ENCODE measurements at places on chromosomes 5 and 9.

GRCh38 chr5:14054111-14054854 lies 88.9 kb upstream of the TRIO start:
- DNase-seq = peak; percentile 31

- DNase-seq = no peak
Observed at GRCh38 chr9:116368680-116369079, 215.1 kb downstream of the PAPPA start.

DNA sequence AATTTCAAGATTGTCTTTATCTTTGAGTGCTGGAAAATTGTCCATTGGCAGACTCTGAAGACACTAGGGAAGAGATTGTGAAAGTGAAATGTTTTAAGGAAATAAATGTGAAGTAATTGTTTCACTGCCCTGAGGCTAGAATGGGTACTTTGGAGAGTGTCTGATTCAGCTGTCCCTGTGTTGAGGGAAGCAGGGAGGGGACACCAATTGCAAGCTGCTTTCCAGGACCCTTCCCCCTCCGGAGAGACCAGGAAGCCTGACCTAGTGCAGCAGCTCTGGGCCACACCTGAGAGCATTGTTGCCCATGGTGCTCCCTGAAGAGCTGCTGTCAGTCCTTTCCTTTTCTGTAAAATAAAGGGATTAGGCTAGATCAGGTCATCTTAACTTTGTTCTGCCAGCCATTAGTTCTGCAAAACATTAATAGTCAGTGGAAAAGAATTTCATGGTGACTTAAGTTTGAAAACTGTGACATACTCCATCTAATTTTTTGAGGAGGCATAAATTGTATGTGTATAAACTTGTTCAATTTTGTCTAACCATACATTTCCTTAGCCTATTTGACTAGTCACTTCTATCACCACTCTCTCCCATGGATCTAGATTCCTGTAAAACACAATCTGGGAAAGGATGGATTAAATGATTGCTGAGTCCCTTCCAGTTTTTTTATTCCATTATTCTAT lies 18.8 kb downstream of the MAP1B start:
- DNase-seq = no peak

- DNase-seq = no peak
Observed at GRCh38 chr9:116154334-116154975, 864 bp downstream of the PAPPA start.

DNA sequence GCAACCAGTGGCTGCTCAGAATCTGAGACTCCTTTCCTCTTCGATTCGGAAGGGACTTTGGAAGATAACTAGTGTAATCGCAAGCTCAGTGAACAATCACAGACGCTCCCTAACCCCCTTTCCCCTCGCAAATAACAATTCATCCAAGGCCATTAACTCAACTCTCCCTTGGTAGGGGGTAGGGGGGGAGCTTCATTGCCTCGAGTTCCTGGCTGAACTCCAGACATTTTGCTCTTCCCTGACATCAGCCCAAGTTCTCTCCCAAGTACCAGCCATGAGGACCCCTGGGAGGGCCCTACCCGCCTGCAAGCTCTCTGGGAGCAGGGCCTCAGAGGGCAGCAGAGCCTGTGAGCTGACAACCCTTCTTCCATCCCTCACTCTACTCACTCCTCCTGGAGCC lies 8.4 kb downstream of the FAM163B start:
- no peak for DNase-seq

- DNase-seq = no peak
Observed at GRCh38 chr5:135046661-135047346, 12.8 kb upstream of the PITX1 start.

- no peak for DNase-seq
Observed at GRCh38 chr9:136370037-136370436, 3.4 kb downstream of the CARD9 start.

GRCh38 chr5:930866-931265 lies 38.2 kb downstream of the TRIP13 start:
- no peak for DNase-seq

DNA sequence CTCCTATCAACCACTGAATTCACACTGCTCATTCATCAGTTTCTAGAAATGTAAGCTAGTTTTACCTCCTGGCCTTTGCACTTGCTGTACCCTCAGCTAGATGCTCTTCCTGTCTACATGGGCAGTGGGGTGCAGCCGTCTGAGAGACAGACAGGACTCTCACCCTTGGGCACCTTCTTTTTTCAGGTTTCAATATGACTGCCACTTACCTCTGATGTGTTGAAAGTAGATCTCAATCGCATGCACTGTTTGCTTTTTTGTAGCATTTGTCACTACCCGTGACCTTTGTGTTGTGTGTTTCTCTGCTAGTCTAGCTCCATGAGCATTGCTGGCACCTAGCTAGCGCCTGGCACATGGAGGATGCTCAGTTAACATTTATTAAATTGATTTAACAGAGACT lies 403.1 kb upstream of the TRPC7 start:
- DNase-seq = no peak

- DNase-seq = peak; percentile 0
Observed at GRCh38 chr5:11619339-11620024, 284.8 kb downstream of the CTNND2 start.

DNA sequence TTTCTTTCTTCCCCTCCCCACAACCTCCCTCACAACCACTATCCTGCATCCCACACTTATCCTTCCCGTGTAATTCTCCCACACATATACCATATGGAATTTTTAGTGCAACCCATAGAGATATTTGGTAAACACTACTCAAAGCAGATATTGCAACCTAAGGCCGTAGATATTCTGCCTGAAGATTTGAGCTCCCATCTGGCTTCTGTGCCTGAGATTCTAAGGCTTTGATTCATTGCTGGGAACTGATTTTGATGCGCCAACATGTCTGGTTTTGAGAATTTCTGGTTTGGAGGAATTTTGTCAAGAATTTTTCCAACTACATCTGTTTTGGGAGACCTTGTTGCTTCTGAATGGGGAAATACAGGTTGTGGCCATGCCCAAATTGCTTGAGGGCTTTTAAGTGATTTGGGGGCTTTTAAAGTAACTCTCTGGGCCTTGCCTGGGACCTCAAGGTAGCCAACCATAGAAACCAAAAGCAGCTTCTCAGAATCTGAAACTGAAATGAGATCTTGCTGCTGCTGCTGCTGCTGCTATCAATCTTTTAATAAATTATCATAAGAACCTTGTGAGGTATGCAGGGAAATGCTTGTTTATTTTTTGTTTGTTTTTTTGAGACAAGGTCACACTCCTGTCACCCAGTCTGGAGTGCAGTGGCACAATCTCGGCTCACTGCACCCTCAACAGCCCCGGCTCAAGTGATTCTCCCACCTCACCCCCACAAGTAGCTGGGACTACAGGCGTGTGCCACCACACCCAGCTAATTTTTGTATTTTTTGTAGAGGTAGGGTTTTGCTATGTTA lies 36.2 kb downstream of the PLAC8L1 start:
- no peak for DNase-seq

DNA sequence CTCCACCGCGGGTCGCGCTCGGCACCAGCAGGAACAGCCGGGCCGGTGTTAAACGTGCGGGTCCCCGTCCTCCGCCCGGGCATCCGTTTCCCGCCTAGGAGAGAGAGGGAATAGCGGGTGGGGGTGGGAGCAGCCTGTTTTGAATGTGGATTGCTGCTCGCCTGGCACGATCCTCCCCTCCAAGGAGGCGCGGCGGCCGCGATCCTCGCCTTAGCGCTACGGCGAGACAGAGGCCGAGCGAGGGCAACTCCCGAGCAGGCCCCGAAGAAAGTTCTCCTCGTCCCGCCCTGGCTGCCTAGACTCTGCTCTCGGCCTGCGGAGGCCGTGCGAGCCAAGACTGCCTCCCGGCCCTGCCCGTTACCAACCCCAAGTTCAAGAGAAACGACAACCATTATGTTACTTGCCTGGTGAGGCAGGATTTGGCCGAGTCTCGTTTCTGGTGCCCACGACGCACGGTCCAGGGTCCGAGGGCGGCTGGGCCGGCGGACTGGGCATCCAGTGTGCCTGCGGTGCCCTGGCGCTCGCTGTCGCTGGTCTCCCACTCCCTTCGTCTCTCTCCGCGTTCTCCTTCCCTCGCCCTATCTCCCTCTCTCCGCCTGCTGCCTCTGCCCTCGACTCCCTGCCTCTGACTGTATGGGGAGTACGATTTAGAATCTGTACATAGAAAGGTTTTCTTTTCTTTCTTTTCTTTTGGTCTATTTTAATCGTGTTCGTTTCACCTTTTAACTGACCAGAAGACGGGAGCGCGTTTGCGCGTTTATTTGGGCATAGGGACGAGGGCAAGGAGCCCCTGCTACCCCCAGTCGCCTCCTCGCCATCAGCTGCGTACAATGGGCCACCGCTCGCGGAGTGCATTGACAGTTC lies 724 bp downstream of the NR2F1-AS1 start:
- DNase-seq = peak; percentile 56

- DNase-seq = no peak
Observed at GRCh38 chr5:11385901-11386293, 518.3 kb downstream of the CTNND2 start.

DNA sequence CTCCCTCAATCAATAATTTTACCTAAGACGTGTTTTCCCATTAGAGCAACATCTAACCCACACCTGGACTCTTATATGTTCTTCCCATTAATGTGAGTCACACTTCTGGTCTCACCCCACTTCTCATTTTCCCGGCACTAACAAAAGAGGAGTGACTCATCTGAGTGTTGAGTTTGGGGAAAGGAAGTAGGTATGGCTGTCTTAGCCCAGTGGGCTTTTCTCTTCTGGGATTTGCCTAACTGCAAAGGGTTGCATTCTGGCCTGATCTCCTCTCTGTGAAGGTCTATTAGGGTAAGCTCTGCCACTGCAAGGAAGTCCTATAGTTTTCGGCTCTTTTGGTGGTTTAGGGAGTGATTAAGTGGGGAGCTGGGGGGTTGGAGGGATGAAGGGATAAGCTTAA lies 195.6 kb downstream of the KIAA0825 start:
- peak; percentile 54 for DNase-seq

GRCh38 chr9:87706066-87706739 lies 19.7 kb upstream of the CTSL start:
- no peak for DNase-seq

DNA sequence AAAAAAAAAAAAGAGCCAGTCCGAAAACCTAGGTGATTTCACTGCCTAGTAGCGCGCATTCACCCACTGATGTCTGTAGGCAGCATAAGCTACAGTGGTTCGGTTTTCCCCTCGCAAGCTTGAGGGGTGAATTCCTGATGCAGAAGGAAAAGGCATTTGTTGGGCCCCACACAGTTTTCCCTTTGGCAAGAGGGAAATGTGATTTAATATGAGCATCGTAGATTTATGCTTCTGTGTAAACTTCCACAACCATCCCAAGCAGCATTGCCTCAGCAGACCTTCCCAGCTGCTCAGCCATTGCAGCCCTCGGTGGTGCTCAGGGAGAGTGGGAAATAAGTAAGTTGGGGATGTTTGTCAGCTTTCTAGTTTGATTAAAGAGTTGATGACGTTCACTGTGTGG lies 231.5 kb upstream of the PPP1R2B start:
- DNase-seq = no peak

DNA sequence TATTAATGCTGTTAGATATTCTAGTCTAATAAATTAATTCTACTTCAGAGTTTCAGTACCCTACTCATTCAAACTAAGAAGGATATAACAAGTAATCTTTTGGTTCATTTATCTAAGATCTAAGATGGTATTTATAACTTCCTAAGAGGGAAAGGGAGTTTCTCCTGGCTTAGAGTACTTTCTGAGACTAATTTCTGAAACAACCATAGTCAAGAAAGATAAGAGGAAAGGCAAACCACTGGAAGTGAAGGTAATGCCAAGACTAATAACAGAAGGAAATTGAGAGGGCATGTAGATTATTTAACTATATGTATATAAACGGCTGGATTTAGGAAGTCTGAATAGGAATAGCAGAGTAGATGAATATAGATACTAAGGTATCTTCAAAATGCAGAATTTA lies 112.4 kb upstream of the ACOT12 start:
- DNase-seq = no peak

DNA sequence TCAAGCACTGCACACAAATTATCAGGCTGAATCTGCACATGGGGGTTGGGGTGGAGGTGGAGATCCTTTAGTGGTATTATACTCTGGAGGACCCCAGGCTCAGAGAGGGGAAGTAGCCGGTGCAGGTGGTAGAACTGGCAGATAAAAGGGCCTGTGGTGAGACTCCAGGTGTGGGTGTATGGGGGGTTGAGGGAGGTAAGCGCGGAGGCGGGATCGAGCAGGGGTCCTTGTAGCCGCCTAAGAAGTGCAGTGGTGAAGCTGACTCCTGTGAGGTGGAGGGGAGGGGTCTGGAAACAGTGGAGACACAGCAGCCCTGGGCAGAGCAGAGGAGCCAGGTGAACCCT lies 841 bp downstream of the ACSL6 start:
- DNase-seq = no peak

- DNase-seq = no peak
Observed at GRCh38 chr5:79922626-79923025, 68.4 kb downstream of the MTX3 start.

DNA sequence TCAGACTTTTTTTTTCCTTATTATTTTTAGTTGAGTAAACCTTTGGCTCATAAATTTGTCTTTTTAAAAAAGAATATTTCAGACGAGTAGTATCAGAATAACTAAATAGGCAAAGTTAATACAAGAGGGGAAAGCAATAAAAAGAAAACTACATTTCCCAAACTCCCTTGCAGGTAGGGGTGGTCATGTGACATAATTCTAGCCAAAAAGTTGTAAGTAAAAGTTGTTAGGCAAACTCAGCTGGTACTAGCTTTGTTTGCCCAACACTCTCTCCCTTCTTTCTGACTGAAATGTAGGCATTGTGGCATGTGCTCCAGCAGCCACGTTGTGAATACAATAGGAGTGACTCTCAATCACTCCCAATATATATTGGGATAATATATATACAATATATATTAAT lies 20.9 kb downstream of the GIN1 start:
- peak; percentile 13 for DNase-seq

DNA sequence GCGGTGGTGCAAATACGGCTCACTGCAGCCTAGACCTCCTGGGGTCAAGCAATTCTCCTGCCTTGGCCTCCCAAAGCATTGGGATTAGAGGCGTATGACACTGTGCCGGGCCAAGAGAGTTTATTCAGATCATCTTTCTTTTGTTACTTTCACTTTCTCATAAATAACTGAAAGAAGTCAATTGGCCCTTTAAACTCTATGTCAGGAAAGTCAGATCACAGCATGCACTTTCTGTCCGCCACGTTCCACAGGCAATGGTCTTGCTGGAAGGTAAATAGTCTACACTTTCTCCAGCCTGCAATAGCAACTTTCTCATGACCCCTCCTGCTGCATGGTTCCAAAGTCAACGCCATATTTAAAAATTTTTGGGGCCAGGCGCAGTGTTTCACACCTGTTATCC lies 6.5 kb upstream of the ARRDC1 start:
- DNase-seq = no peak

GRCh38 chr9:14106699-14107098 lies 207.2 kb downstream of the NFIB start:
- DNase-seq = no peak

DNA sequence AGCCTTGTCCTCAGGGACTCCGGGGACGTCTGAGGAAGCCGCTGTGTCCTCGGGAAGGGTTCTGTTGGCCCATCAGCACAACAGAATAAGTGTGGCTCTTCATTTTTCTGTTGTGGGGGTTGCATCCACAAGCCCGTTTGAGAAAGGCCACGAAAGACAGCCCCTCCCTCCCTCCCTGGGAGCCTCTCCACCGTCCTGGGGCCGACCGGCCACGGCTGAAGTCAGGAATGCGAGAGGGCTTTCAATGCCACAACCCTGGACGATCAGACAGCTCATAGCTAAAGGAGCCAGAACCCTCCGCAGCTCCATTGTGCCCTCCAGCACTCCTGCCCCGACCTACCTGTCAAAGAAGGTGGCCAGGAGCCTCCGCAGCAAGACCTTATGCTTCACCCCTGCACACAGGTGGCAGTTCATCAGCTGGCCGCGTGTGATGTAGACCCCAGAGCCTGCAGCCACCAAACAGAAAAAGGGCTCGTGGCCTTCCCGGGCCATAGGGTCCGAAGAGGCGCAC lies 52.4 kb upstream of the UBAC1 start:
- no peak for DNase-seq

All from choroid plexus epithelial cell (primary cell).